ENCODE measurements at places on chromosomes 7 and 10.

- no peak for DNase-seq
Observed at GRCh38 chr7:141276031-141276430, 202.2 kb downstream of the TMEM178B start.

DNA sequence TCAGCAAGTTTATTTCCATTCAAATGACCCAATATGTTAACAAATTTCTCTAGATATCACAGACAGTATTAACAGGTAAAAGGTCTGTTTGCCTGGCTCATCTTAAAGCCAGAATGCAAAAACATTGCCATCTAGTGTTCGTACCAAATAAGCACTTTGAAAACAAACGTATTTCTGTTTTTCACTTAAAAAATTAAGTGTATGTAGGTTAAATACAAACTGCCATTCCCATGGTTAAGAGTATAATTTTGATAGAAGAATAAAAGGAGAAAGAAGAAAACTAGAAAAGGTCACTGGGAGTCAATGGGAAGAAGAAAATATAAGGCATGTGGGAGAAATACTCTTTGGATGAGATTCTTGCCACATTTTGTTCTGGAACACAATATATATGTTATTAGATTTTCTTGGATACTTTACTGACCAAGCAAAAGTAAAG is 51.0 kb downstream of the ORC5 start:
- no peak for DNase-seq

DNA sequence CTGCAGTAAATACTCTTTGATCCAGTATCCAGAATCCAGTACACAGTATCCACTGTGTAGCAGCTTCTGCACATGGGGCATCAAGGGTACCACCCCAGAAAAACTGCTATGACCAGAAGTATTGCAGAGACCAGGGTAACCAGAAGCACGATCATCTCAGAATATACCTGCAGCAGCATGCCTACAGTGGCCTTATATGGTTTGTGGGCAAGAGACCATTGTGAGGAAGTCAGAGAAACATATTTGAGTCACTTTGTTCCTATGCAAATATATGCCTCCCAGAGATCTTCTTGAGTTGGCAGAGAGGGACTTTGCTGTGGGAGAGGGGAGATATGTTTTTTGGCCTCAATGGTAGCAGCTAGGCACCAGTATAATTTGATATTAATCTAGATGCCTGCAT is 206.4 kb upstream of the LRRTM3 start:
- no peak for DNase-seq

DNA sequence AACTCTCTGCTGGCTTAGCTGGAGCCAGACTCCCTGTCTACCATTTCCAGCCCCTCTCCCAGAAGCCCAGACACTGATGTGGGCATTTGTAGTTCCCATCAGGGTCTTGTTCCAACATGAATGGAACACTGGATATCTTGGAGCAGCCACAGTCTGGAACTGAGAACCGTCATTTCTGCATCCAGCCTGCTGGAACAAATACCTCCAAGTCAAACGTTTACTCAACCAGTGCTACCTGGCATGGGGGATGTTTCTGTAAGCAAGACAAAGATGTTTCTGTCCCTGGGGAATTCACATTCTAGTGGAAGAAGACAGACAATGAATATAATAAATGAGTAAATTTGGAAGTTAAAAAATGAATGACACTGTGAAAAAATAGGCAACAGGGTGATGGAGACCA is 70.8 kb upstream of the ZNF438 start:
- no peak for DNase-seq

DNA sequence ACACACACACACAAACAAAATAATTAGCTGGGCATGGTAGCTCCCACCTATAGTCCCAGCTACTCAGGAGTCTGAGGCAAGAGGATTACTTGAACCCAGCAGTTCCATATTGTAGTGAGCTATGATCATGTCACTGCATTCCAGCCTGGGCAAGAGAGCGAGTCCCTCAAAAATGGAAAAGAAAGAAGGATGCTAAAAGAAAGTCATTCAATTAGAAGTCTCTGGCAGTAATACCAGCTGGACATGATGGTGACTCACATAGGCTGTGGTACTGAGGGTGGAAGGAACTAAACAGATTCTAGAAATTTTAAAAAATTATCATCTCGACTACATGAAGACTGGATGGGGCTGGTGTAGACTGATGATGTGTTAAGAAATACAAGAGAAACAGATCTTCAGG is 385.3 kb downstream of the ETV1 start:
- DNase-seq, result no peak

- DNase-seq, result no peak
Observed at GRCh38 chr7:159108941-159109652, 35.6 kb downstream of the VIPR2 start.

GRCh38 chr10:80192553-80192952 is 12.8 kb downstream of the ANXA11 start:
- DNase-seq, result no peak

DNA sequence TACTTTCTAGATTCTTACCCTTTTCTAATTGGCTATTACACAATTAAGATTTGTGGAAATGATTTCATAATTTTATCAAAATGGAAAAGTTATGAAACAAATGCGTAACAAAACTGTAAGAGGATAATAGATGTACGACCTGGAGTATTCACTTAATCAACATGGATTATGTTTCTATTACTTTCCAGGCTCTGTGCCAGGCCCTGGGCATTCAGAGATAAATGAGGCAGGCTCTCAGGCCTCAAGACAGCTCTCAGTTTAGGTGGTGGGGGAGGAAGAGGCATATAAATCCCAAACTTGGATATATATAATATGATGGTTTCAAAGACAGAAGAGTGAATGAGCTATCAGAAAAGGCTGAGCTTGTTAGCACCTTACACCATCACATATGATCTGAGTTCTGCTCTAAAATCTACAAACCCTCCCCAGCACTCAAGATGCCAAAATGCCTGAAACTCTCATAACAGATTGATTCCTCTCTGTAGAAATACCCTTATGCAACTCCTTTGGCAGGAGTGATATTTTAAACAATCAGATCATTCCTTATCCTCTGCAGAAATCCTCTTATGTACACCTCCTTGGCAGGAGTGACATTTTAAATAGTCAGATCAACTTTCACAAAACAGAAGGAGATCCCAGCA is 42.5 kb downstream of the ACBD5 start:
- DNase-seq, result no peak

- no peak for DNase-seq
Observed at GRCh38 chr7:118945911-118946682, 721.6 kb downstream of the ANKRD7 start.

DNA sequence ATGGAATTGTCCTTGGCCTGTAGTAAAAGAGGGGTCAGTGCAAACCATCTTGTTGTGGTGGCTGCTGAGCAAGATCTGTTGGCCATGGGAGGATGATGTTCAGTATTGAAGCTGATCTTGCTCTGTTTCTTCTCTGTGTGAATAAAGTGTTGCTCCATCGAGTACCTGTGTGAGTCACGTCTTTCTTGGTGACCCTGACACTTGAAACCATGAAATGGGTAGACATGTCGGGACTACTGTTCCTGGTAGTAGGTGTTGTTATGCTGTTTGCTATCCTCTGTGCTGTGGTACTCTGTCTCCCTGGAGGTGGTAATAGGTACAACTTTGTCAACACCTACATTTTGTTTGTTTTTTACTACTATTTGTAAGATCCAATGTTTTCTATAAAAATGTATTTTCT is 330.6 kb downstream of the MDFIC start:
- no peak for DNase-seq

DNA sequence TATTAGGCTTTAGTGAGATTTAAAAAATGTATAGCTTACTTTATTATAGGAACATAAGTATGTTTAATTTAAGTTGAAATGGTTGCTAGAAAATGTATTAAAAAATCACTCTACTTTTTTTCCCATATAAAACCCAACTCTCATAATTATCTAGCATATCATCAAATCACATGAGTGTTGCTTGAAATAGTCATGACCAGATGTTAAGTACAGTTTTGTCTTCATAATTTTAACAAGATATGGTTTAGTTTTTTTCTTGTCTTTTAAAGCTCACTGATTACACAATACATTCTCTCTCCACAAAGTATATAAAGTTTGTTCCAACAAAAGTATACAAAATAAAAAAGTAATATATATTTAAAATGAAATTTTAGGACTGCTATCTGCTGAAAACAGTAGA is 82.8 kb downstream of the HGF start:
- DNase-seq, result no peak

- no peak for DNase-seq
Observed at GRCh38 chr7:158836692-158837091, 7.4 kb upstream of the ESYT2 start.

GRCh38 chr7:24381894-24382505 is 98.0 kb downstream of the NPY start:
- no peak for DNase-seq

DNA sequence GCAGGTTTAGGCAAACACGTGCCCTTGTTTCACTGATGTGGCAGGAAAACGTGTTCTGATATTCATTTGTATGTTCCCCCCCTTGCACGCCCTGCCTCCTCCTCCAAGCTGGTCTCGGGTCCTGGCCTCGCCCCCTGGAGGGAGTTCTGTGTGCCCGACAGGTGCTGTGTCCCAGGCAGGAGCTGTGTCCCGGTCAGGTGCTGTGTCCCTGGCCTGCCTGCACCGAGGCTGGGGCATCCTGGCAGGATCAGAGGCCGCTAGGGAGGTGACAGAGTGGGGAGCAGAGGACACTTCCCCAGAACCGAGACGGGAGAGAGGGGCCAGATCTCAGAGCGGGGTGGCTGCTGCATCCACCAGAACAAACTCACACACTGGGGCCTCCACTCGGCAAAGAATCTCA is 45.3 kb downstream of the PRKAG2 start:
- no peak for DNase-seq

DNA sequence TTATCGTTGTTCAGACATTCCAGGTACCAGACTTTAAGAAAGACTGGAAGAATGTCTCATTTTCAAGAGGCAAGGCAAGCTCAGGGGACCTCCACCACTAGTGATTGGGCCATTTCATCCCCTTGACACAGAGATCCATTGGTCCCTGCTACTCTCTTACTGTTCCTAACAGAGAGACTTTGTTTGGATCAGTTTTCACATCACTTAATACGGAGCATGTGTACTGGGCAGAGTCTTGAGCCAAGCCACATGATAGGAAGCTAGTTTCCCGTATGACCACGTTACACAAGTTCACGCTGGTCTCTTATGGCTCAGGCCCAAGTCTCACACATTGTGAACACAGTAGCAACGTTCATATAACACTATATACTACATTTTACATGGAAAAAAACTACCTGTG is 269.9 kb downstream of the BAMBI start:
- DNase-seq, result no peak

DNA sequence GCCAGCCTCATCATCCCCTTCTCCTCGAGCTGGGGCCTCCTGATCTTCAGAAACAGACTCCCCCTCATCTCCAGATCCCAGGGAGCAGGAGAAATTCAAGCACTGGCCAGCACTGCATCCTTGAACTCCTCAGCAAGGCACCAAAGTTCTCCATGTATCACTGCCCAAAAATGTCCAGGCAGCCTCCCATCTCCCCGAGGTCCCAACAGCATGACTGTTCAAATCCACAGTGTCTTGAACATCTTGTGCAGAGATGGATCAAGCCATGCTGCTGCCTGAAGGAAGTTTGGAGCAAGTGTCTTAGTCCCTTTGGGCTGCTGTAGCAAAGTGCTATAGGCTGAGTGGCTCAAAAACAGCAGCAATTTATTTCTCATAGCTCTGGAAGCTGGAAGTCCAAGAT is 115.5 kb upstream of the GALNT17 start:
- no peak for DNase-seq

DNA sequence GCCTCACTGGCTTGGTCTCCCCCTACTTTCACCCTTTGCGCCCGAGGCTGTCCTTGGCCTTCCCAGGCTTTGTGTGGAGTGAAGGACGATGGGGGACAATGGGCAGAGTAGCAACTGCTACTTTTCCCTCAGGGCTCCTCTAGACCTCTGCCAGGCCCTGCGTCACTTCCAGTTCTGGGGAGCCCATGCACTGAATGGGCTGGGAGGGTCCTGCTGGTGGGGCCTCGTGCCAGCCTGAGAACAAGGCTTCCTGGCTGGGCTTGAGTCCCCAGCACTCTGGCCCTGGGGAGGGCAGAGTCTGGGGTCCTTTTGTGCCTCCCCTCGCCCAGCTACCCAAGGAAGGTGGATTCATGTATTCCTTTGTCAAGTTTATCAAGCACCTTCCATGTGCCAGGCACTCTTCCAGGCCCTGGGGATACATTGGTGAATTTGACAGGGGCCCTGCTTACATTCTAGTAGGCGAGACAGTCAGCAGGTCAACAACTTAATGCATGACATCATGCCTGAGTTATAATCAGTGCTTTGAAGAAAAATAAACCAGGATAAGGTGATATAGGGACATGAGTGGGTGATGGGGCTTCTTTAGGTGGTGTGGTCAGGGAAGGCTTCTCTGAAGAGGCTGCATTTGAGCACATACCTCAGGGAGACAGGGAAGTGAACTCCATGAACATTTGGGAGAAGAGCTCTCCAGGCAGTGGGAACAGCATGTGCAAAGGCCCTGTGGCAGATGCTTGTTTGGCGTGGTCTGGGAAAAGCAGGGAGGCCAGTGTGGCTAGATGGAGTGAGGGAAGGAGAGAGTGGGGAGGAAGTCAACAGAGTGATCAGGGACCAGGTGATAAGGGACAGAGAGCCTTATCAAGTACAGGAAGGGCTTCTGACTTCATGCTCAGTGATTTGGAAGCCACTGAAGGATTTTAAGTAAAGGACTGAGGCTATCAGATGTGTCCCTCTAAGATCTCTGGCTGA is 14.1 kb downstream of the ZMIZ1 start:
- no peak for DNase-seq

GRCh38 chr7:49789736-49790135 is 16.3 kb downstream of the VWC2 start:
- no peak for DNase-seq

- no peak for DNase-seq
Observed at GRCh38 chr10:8104005-8104404, 49.5 kb downstream of the GATA3 start.

DNA sequence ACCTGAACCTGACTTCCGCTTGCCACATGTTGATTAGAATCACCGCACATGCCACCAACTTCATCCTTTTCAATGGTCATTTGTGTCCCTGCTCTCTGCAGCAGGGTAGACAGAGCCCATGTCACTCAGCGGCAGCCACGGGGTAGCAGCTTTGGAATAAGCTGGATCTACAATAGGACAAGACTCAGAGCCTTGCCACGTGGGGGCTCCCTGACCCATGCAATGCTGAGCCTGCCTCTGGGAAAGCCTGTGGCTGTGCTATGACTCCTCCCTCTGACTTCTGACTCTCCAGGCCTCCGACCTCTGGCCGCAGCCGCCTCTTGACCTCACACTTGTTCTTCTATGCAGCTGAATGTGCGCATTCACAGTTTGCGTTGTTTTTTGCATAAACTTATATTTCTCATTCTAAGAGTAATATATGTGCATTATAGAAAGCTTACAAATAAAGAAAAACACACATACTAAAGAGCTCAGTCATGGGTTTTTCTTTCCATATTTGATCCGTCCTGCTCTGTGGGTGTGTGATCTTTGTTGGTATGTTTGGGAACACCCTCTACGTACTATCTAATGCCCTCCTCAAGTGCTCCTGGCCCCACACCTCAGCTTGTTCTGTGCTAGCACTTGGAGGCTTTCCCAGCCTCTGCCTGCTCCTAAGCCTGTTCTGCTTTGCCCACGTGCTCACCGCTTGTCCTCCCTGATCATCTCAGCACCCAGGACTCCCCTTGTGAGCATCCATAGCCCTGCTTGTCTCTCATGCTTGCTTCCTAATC is 198.0 kb upstream of the MKI67 start:
- DNase-seq, result no peak

Measured in NCI-H2081 treated with DMSO at 0.1 percent for 48 hours (cell line).